ENCODE measurements at places on chromosomes 4 and X.

DNA sequence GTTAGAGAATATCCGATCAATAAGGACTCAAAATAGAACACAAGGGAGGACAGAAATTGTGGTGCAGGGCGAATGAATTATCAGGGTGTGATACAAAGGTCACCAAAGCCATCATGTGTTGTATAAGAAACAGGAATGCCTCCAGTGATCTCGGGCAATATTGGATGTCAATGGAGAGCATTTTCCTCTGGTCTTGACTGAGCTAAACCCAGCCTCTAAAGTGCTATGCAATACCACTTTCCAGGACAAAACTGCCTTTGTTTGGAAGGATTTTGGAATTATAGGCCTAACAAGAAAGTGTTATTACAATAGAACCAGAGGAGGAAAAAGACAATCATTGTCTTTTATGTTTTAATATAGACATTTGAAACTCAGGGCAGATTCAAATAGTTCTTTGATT, 281.7 kb downstream of the CHM start:
- DNase-seq: peak; percentile 0

DNA sequence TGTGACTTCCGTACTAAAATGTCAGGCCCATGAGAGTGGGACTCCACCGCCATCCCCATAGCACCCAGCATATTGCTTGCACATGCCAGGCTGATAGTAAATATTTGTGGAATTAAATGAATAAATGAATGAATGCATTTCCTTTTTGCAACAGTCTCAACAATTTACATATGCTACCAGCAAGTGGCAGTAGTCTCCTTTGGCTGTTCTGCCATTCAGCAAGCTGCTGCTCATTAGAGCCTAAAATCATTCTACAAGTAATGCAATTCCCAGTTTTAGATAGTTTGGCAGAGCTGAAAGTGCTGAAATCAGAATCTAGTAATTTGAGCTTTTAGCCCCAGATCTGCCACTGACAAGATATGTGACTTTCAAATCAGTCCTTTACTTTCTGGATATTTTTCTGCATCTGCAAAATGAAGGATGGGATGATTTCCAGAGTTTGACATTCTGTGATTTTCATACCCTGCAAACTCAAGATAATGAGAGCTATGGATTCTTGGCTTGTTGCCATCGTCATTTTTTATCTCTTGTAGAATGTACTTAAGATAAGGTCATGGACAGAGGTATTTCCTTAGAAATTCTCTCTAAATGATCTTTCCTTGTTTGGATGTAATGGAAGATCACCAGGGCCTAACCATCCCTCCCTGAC, 35.7 kb upstream of the INTS6L start:
- DNase-seq: peak; percentile 40

- no peak for DNase-seq
Observed at GRCh38 chr4:3524920-3525319, 7.3 kb downstream of the LRPAP1 start.

DNA sequence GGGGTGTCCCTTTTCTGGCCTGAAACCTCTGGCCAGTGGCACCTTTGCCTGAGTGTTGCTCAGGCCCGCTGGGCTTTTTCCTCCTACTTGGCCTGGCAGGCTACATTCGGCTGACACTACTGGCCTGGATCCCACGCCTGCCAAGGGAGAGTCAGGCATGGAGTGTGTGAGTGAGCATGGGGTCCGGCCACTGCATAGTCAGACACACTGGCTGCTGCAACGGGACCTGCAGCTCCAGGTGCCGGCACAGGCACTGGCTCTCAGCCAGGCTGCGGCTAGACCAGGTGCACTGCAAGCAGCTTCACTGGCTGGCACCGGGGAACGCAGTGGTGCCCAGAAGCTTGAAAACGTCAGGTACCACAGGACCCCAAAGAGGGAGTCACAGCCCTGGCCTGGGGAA, 434.9 kb downstream of the ARHGAP24 start:
- no peak for DNase-seq

DNA sequence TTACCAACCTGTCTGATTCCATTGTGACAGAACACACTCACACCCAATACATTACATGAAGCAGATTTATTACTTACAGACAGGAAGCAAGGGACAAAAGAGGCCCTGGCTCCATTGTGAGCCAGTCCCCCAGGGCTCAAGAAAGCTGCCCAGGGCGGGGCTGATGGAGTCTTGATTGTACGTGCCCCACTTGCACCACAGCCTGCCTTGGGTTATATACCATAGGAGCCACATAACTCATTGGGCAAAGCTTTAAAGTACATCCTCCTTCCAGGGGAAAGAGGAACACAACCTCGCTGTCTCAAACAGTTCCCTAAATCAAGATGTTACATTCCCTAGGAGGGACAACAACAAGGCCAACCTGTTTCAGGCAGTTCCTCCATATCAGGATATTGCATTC, 3.4 kb upstream of the ZRSR2 start:
- no peak for DNase-seq

GRCh38 chr4:144646523-144647094, 653 bp downstream of the HHIP start:
- peak; percentile 46 for DNase-seq

- no peak for DNase-seq
Observed at GRCh38 chr4:141117935-141118334, 15.3 kb downstream of the RNF150 start.

GRCh38 chrX:153766098-153766817, 2.2 kb downstream of the PLXNB3 start:
- peak; percentile 71 for DNase-seq

DNA sequence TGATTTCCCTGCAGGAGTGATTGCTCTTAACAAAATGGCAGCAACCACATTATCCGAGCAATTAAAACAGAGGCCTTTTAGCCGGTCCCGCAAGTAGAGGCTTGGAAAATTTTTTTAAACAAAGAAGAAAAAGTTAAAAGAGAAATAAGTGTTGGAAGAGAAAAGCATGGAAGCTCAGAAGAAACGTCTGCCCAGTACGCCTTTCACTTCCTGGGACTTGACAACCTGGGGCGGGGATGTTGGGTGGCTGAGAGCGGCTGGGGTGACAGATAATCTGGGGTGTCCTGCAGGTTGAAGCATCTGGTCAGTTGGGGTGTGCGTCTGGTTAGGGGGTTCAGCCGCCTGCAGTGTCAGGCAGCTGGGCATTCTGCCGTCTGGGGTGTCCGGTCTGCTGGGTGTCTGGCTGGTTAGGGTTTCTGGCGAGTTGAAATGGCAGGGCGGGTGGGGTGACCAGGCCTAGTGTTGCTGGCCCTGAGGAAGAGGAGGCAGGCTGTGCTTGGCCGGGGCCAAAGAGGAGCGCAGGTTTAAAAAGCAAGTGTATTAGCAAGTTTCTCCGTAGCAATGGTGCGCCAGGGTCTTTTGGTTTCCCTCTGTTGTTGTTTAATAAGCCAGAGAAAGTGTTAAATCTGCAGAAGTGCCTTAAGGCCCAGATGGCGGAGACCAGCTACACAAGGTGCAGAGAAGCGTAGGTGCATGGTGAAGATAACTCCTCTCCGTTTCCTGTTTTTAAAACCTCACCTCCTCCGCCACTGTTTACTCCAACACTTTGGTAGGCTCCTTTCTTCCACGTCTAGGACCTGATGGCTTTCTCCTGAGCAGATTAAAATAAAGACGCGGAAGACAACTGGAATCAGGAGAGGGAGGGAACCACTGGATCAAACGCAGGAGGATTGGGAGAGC, 5.6 kb downstream of the HAND2 start:
- no peak for DNase-seq

DNA sequence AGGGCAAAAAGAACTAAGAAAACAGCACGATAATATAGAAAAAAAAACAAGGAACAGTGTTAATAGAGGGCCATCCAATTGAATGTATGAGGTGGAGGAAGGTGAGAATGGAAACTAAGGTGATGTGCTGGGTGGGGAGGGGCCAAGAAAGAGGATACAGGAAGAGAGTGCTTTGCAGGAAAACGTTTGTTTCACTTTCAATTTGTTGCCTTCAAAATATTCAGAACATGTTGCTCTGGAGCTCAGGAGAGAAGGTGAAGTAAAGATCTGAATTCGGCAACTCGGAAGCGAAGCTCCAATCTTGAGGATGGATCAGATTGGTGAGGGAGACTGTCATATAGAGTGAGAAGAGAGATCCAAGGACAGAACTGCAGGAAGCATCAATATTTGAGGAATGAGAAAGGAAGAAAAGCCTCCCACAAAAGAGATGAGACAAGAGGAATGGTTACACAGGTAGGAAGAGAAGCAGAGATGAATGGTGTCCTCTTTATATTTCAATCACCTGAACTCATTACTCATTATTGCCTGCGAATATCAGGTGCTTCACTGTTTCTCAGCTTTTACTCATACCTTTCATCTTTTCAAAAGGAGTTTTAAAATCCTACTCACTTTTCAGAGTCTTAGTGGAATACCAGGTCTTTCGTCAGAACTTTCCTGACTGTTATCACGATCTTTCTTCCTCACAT, 14.7 kb upstream of the SEC24D start:
- DNase-seq: no peak

GRCh38 chr4:77044461-77045150, 31.2 kb downstream of the CCNI start:
- peak; percentile 35 for DNase-seq

GRCh38 chrX:17065100-17065499, 118.6 kb downstream of the REPS2 start:
- DNase-seq: no peak

DNA sequence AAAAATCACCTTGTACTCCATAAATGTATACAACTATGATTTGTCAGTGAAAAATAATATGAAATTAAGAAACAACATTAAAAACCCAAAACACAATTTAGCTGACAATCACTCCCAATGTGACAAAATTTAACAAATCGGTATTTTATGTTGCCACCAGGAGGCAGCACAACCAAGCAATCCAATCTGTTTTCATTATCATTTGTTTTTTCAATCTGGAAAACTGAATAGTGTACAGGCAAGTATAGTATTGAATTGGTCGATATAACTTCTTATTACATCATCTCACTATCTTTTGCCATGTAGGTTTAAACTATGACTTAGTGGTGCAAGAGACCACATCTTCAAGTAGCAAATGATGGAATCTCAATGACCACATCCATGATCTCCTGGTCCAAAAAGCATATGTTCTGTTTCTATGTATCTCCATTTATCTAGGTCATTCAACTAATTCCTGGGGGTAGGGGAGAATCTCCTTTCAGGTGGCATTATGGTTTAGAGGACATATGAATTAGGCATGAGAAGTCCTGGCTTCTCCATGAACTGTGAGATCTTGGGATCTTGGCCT, 112.9 kb upstream of the AGA start:
- peak; percentile 33 for DNase-seq

- no peak for DNase-seq
Observed at GRCh38 chr4:56302760-56303159, 84.5 kb downstream of the AASDH start.

GRCh38 chrX:14865201-14865600, 7.7 kb downstream of the FANCB start:
- DNase-seq: peak; percentile 87

GRCh38 chr4:168432419-168433146, 47.7 kb downstream of the DDX60L start:
- DNase-seq: no peak

DNA sequence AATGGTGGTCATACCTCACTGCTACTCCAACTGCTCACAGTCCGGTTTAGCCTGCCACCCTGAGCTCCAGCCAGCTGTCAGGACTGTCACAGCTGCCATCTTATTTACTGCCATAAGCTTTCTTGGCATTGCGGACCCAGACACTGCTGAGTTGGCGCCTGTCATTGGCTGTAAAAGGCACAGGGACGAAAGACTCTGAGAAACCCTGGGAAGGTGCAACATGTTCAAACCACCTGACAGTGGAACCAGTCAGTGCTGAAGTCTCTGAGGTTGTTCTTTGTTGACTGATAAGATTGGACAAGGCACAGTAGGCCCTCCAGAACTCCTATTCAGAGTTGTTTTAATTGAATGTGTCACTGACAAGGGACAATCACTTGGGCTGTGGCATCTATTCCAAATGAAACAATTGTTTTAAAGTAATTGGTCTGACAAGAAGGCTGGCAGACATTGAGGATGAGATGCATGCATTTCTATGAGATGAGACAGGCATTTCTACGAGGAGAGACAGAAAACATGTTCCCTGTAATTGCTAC, 927.8 kb downstream of the STPG2 start:
- DNase-seq: peak; percentile 43

All from pons (tissue), 1 donor.